ENCODE measurements at places on chromosomes 5 and 9. TPM values are rescaled to one million over a fixed set of nuclear protein-coding genes. Genes with fewer than 3 reads are reported as not detected.

The VPS13A gene
- total RNA-seq: 50.9 TPM

The TPPP gene
- not detected for total RNA-seq

The FAM221B gene
- not detected for total RNA-seq

The CAMSAP1 gene
- total RNA-seq: 26.4 TPM

The SV2C gene
- 0.08 TPM for total RNA-seq

The IL3 gene
- not detected for total RNA-seq

The SLC36A2 gene
- total RNA-seq: not detected

The MLANA gene
- not detected for total RNA-seq

The ELAVL2 gene
- 0.81 TPM for total RNA-seq

The CARTPT gene
- total RNA-seq: not detected

All from fibroblast of the aortic adventitia (primary cell).